Vagina (tissue), 2 donors: ENCODE measurements at places on chromosomes 7 and 10. TPM values are rescaled to one million over a fixed set of nuclear protein-coding genes. Genes with fewer than 3 reads are reported as not detected.

- no peak for DNase-seq
These were observed 50.0 kb downstream of the CREB3L2 start for GRCh38 chr7:137951700-137952425.

- no peak for DNase-seq
These were observed 76.3 kb downstream of the LHPP start for GRCh38 chr10:124537891-124538290.

DNA sequence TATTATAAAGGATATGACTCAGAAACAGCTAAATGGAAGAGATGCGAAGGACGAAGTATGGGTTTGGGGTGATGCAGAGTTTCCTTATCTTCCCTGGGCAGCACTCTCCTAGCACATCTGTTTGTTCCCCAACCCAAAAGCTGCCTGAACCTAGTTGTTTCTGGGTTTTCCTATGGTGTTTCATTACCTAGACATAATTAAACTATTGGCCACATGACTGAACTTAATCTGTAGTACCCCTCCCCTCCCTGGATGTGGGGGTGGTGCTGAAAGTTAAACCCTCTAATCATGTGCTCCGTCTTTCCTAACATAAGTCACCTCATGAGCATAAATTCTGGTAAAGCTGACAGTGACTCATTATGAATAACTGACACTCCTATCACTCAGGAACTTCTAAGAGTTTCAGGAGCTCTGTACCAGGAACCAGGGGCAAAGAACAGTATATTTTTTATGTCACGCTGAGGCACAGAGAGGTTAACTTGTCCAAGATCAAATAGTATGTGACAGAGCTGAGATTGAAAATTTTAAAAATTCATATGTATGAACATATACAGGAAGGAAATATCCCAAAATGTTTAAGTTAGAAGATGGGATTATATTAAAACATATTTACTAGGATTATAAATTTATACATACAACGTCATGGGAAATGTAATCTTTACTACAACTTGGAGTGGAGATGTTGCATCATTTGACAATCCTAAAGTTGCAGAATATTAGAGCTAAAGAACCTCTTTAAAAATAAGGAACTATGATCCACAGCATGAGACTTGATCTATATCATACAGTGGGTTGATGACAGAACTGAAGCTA, 4.8 kb downstream of the STRIP2 start:
- DNase-seq = peak; percentile 19

DNA sequence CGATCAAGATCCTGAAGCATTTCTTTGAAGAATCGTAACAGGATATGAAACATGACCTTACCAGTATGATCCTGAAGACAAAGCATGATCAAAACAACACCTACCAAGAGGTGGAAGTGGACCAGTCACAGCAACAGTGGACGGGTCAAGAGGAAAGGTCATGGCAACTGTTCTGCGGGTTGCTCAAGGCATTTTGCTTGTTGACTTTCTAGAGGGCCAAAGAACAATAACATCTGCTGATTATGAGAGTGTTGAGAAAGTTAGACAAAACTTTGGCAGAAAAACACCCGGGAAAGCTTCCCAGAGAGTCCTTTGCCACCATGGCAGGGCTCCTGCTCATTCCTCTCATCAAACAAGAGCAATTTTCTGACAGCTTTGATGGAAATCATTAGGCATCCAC, 65.6 kb upstream of the LRRC18 start:
- no peak for DNase-seq

Gene HMX2
- not detected for total RNA-seq
